Activated CD8-positive, alpha-beta T cell treated with anti-CD3 and anti-CD28 coated beads for 36 hours (primary cell): ENCODE measurements at places on chromosomes 7 and 10.
A peak's percentile ranks its signal among the peaks of the same experiment; 100 is the strongest.

GRCh38 chr7:17247357-17247756 is 51.1 kb upstream of the AHR start:
- DNase-seq = no peak

- DNase-seq = no peak
Measured at GRCh38 chr10:101267290-101267680, 38.0 kb upstream of the LBX1 start.

DNA sequence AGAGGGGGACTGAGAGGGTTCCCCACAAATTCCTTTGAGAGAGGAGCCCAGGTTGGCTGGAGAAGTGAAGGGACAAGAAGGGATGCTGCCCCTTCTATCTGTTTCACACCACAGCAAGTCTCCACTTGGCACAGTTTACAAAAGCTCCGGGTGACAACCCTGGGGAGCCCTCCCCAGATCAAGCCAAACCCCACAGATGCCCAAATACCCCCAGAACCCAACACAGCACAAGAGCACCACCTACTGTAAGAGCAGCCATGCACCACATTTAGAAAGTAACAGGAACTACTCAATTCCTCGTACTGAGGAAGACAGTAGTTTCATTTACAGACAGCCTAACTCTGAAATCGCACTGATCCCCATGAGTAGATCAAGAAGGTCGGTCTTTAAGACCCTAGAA is 67.8 kb upstream of the ATP6V0A4 start:
- peak; percentile 55 for DNase-seq

- DNase-seq = no peak
Measured at GRCh38 chr10:98373260-98374040, 41.5 kb downstream of the PYROXD2 start.

GRCh38 chr7:50272808-50273207 is 31.7 kb upstream of the IKZF1 start:
- no peak for DNase-seq

DNA sequence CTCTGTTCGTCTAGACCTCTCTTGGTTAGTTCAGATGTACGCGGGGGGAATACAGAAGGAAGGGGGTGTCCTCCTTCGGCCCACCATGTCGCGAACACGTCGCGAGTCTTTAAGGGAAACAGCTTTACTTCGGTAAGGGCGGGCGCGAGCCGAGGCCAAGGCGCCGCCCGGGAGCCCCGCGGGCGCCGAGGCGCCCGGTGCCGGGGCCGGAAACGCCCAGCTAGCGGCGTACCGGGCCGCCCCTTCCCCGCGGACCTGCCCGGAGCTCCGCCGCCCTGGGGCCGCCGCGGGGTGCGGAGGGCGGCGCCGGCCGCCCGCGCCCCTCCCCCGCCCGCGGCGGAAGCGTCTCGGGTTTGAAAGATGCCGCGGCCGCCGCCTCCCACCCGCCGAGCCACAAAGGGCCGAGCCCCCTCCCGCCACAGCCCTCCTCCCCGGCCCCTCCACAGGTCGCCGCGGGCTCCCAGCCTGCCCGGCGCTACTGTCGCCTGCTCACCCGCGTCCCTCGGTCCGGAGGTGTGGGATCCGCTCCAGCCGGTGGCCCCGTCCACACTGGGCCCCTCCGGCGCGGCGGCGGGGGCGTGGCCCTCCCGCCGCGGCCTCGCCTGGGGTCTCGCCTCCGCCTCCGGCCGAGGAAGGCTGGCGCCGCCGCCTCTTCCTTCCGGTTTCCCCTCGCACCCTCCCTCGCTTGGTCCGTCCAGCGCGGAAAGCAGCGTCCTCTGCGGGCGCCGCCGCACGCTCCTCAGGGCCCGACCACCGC is at the start of gene KBTBD2:
TSS of gene KBTBD2 (minus strand) at position 718 of the 757 bp plus-strand sequence. CDS start 12,156 bp downstream, outside the sequence.
- DNase-seq = peak; percentile 86

- no peak for DNase-seq
Measured at GRCh38 chr10:124701435-124701834, 42.7 kb downstream of the FAM53B start.

GRCh38 chr10:96890172-96890513 is 58.0 kb downstream of the LCOR start:
- no peak for DNase-seq

DNA sequence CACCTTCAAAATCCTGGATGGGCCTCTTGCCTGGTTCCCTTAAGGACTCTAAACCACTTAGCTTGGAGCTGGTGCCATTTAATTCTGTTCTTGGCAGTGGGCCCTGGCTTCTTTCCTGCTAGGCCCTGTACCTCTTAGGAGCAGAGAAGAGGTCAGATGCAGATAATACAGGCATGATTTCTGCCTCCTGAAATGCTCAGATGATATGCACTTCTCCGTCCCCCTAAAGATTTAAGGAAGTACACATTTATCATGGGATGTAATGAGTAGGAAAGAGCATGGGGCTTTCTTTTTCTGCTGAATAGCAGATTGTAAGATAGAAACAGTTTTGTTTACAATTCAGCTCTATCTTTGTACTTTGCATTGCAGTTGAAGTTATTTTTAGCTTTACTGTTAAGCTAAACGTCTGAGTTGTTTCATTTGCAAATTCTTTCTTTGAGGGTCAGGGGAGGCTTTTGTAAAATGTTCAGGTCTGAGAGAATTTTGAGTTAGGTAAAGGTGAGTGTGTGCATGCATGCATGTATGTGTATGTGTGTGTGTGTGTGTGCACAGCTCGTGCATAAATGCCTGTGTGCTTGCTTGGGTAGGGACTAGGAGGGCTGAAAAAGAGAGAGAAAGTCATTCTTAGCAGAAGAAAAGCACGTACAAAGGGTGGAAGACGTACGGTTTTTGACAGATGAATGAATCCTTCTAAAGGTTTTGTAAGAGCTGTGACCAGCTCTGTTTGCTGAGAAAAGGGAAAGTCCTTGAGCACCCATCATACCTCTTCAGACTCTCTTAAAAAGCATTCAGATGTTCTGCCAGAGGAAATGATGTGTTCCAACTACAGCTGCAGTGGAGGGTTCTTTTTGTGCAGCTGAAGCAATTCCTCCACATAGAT is 364.2 kb downstream of the AUTS2 start:
- no peak for DNase-seq

- DNase-seq = no peak
Measured at GRCh38 chr7:122310119-122311021, 5.8 kb upstream of the FEZF1 start.

- no peak for DNase-seq
Measured at GRCh38 chr10:4607681-4608080, 218.3 kb upstream of the AKR1E2 start.

DNA sequence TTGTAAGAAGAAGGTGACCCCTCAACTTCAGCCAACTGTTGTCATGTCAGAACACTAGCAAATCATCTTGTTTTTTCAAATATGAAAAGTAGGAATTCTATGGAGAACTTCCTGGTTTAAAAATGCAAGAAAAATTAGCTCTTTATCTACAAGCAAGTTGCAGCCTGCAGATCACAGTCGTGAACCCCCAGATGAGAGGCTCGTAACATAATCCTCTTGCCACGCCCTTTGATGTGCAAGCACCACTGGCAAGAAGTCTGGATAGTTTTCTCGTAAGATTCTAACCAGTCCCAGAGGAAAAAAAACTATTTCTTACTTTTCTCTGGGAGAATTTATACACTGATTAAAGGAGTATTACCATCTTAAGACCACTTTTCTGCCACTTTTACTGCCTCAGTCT is 132.3 kb downstream of the DPY19L1 start:
- no peak for DNase-seq

DNA sequence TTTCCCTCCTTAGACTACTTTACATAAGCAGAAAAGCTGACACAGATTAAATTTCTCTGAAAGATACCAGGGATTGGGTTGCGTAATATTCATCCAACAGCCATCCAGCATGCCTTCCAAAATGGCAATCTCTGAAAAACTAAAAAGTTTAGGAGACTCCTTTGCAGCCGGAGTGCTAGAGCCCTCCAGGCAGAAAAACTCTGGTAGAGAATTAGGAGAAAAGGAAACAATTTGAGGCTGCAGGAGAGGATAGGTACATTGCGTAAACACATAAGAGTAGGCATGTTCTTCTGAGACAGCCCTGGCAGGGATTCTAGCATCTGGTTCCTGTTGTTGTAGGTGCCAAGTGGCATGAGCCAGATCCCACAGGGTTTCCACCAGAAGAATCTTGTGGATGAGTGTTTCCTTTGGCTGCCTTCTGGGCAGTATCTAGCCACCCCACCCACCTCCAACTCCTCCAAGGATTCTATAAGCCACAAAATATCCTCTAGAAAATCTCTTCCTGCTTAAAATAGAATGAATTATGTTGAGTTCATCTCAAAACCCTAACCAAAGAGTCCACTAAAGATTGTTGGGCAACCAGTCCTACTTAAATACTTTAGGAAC is 402.4 kb downstream of the HGF start:
- DNase-seq = no peak

DNA sequence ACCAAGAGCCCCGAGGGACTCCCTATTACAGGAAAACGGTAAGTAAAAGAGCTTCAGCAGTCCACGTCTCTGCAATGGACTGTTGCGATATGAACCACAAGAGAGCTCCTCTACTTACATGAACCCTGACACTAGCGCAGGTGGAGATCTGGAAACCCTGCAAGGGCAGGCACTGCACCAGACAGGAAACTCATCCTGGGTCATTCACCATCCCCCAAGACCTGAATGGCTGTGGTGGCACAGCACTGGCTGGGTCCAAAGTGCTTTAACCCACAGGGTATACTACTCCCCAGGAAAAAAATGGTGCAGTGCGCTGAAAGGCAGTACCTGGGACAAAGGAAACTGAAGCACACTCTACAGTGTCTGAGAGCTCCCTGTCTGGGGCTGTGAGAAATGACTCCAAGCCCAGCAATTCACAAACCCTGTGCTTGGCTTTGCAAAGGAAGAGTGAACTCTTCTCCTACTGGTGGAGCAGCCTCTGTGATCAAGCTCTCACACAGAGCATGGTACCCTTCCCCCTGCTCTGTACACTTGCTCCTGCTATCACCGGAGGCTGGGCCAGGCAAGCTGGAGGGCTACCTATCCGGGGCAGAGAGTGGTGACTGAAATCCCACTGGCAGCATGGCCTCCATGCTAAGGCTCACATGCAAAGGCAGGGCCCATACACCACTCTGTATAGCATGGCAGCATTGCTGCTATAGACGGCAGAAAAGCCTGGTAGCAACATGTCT is 44.9 kb downstream of the HIBADH start:
- DNase-seq = no peak

DNA sequence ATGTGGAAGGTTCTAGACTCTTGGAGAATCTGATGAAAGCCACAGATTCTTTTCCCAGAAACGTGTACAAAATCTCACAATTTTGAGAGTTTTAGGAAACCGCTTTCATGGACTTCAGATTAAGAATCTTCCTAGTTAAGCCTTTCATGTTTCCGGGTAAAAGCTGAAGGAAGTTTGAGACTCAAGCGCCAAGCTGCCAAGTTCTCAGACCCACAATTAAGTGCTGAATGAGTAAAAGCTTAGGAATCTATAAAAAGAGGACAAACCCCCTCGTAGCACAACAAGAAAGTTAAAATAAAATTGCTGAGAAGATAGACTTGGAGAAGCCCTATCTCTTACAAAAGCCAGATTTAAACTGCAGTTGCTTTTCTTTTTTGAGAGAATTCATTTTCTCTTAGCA is 99.6 kb downstream of the ST8SIA6 start:
- DNase-seq = no peak

- no peak for DNase-seq
Measured at GRCh38 chr10:96955794-96956193, 123.7 kb downstream of the LCOR start.

DNA sequence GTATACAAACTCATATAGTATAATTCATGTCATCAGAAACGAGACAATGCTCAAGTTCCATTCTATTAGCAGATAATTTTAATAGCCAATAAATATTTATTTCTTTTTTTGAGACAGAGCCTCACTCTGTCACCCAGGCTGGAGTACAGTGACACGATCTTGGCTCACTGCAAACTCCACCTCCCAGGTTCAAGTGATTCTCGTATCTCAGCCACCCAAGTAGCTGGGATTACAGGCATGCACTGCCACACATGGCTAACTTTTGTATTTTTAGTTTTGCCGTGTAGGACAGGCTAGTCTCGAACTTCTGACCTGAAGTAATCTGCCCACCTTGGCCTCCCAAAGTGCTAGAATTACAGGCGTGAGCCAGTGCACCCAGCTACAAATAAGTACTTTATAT is 45.7 kb downstream of the ORC5 start:
- DNase-seq = no peak

DNA sequence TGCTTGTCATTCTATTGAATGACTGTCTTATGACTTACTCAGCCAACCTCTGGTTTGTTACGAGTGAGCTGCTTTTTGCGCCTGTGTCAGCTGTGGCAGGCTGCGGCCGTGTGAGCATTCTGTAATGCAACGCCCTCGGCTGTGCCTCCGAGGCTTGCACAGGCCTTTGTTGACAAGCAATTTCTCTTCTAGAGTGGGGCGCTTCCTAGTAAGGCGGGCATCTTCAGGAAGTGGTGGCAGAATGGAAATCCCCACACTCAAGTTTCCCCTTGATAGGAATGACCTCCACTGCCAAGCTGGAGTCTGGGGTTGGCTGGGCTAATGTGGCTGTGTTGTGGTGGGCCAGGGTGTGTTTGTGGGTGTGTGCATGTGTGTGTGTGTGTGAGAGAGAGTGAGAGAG is 20.2 kb upstream of the TMEM178B start:
- DNase-seq = peak; percentile 81

DNA sequence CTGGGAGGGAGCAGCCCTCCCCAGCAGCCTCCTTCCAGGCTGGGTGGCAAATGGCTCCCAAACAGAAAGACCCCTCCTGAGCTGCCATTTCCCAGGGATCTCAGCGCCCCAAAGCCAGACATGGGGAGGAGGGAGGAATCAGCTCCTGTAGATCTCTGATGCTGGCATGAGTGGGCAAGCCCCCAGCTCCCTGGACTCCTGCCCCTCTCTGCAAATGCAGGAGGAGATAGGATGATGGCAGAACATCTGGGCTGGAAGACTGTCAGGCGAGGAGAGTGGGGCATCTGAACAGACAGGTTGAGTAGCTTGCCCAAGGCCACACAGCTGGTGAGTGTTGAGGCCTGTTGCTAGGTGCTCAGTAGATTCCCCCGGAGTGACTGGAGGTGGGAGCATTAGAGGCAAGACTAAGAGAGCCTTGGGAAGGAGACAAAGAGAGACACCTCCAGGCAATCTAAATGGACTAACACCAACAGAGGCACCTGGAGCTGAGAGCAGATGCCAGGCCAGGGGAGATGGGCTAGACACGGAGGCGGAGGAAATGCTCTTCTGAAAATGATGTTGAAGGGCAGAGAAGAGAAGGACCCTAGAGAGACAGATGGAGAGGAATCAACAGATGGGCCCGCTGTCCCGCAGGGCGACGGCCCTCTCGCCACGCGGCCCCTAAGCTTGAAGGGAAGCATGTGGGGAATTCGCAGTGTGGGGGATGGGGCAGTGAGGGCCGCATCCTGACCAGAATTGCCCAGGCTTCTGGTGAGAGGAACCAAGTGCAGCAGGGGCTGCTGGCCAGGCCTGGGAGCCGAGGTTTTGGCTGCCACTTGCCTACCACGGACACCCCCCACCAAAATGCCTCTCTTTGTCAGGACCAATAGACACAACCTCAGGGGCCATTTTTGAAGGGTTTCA is 84.8 kb upstream of the LRRC4 start:
- DNase-seq = no peak

GRCh38 chr7:36961097-36961496 is 236.8 kb upstream of the AOAH start:
- DNase-seq = peak; percentile 59

- no peak for DNase-seq
Measured at GRCh38 chr7:121084748-121085336, 96.3 kb downstream of the CPED1 start.

- peak; percentile 37 for DNase-seq
Measured at GRCh38 chr7:147245274-147245673, 1128.7 kb downstream of the CNTNAP2 start.
